Karpas-422 (cell line): ENCODE measurements at places on chromosomes 3 and 15. TPM values are rescaled to one million over a fixed set of nuclear protein-coding genes. Genes with fewer than 3 reads are reported as not detected.

DNA sequence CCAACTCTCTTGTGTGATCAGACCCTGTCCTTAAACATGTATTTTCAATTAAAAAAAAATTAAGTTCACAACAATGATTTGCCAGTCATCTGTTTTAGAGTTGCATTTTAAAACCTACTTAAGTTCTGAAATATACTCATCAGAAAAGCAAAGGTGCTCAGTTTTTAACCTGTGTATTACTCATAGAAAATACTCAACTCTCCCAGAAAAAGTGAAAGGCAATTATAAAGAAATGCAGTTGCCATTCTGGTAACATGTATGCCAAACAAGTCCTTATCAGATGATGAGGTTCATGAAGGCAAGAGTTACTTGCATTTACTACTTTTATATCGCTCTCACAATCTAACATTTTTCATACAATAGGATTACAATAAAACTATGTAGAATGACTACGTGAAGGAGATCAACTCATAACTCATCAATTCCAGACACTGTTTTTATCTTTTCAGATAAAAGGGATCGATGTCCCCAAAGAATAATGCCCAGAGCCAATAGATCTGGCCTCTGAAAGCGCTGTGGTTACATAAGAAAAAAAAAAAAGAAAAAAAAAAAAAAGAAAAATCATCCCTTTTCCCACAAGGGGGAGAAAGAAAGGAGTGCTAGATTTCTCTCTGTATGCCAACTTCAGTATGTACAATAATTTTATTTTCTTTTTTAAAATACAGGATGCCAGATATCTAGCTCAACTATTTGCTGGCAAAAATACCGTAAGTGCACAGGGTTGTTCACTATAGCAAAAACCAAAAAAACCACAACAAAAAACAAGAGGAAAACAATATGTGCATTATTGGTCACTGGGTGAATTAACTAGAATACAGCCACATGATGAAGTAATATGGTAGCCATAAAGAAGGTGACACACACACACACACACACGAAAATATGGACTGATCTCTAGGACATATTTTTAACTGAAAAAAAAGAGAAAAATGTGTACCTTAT is 137.4 kb downstream of the NR1I2 start:
- H3K4me1 ChIP-seq, result no peaks in the 10 kb centered on the region
- H3K36me3 ChIP-seq, result peaks cover 23% of the 10 kb centered on the region; the same call in 1 of the 2 replicates
- no peaks in the 10 kb centered on the region for H3K27me3 ChIP-seq
- H3K27ac ChIP-seq, result no peak overlapping the region

DNA sequence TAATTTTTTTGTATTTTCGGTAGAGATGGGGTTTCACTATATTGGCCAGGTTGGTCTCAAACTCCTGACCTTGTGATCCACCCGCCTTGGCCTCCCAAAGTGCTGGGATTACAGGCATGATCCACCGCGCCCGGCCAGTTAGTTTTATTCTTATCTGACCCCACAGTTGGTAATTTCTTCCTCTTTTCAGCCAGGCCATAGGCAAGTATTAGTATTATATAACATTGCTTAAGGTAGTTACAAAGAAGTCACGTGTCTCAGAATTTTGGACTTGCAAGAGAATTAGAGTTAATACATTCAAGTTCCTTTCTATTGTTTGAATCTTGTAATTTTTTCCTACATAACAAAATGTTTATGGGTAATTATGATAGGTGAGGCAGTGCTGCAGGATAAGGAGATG is 334.8 kb downstream of the LPP start:
- peaks cover 16% of the 10 kb centered on the region for H3K4me1 ChIP-seq
- no peak for DNase-seq
- H3K4me3 ChIP-seq, result no peak overlapping the region
- no peaks in the 10 kb centered on the region for H3K36me3 ChIP-seq
- no peaks in the 10 kb centered on the region for H3K27me3 ChIP-seq

Gene IQCF5
- total RNA-seq, result not detected in 2 replicates

DNA sequence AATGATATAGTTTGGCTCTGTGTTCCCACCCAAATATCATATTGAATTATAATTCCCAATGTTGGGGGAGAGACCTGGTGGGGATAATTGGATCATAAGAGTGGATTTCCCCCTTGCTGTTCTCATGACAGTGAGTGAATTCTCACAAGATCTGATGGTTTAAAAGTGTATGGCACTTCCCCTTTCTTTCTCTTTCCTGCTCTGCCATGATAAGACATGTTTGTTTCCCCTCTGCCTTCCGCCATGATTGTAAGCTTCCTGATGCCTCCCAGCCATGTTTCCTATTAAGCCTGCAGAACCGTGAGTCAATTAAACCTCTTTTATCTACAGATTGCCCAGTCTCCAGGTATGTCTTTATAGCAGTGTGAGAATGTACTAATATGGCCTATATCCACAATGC is 126.7 kb upstream of the GMNC start:
- no peak overlapping the region for H3K27ac ChIP-seq
- H3K27me3 ChIP-seq, result no peaks in the 10 kb centered on the region
- H3K4me3 ChIP-seq, result no peak overlapping the region

Gene AADAC
- not detected in 2 replicates for total RNA-seq

- peaks cover 1% of the 10 kb centered on the region; the same call in 1 of the 2 replicates for H3K4me1 ChIP-seq
- no peaks in the 10 kb centered on the region for H3K27me3 ChIP-seq
- H3K27ac ChIP-seq, result no peak overlapping the region
- H3K4me3 ChIP-seq, result no peak overlapping the region
- no peak for DNase-seq
Measured at GRCh38 chr15:75796321-75796720, 46.9 kb upstream of the UBE2Q2 start.
